ENCODE measurements at places on chromosomes 4 and X.

DNA sequence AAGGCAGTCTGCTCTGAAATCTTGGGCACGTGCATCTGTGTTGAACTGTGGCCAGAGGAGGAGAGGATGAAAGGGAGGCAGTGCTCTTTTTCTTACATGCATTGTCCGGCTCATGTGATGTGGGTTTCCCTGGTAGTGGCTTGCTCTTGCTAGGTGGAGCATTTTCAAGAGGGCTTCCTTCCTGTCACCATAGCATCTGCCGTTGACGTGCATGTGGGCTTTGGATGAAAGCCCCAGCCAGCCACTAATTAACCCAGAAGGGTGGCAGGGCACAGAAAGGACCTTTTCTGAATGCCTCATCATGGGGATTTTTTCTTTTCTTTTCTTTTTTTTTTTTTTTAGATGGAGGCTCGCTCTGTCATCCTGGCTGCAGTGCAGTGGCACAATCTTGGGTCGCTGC is 121.3 kb downstream of the GPR143 start:
- no peak for DNase-seq

GRCh38 chr4:184816962-184817361 is 8.8 kb downstream of the ACSL1 start:
- DNase-seq = no peak

DNA sequence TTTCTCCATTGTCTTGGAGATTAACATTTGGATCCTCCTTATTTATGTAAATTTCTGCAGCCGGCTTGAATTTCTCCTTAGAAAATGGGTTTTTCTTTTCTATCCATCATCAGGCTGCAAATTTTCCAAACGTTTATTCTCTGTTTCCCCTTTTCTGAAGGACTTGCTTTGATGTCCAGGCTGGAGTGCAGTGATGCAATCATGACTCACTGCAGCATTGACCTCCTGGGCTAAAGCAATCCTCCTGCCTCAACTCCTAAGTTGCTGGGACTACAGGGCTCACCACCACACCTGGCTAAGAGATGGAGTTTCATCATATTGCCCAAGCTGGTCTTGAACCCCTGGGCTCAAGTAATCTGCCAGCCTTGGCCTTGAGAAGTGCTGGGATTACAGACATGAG is 144.0 kb upstream of the ZXDB start:
- DNase-seq = no peak

GRCh38 chrX:68989865-68990606 is 161.2 kb downstream of the EFNB1 start:
- DNase-seq = peak; percentile 55

DNA sequence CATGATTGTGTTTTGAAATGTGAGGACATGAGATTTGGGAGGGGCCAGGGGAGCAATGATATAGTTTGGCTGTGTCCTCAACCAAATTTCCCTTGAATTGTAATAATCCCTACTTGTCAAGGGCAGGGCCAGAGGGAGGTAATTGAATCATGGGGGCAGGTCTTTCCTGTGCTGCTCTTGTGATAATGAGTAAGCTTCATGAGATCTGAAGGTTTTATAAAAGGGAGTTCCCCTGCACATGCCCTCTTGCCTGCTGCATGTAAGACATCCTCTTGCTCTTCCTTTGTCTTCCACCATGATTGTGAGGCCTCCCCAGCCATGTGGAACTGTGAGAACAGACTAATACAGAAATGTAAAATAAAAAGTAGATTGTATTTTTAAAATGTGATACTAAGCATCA is 1294.9 kb downstream of the ADGRL3 start:
- no peak for DNase-seq

DNA sequence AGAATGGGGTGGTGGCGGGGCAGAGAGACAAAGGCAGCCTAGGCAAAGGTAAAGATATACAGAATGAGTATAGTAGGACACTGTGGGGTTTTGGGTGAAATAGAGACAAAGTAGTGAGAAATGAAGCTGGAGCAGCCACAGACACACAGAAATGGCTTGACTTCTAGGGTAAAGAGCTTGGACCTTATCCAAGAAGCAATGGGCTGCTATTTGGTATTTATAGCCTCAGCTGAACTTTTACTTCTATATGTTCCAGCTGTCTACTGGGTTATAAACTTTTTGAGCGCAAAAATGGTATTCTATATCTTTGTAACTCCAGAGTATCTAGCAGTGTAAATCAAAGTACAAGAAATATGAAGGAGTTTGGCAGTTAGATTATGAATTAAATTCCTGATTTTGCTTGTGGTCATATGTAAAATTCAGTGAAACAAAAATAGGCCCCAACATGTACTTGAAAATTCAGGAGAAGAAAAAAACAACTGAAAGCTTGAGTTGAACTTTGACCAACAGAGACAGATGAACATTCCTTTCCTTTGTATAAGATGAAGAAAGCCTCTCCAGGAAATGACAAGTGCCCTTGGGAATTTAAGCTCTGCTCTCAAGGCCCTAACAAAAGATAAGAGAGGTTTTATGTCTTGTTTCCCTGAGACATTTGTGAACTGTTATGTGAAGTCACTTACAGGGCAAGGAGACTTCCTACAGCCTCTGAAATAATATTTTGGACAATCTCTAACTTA is 354.1 kb downstream of the CHIC1 start:
- no peak for DNase-seq

- no peak for DNase-seq
These were observed 36.1 kb upstream of the IQSEC2 start for GRCh38 chrX:53317365-53318069.

DNA sequence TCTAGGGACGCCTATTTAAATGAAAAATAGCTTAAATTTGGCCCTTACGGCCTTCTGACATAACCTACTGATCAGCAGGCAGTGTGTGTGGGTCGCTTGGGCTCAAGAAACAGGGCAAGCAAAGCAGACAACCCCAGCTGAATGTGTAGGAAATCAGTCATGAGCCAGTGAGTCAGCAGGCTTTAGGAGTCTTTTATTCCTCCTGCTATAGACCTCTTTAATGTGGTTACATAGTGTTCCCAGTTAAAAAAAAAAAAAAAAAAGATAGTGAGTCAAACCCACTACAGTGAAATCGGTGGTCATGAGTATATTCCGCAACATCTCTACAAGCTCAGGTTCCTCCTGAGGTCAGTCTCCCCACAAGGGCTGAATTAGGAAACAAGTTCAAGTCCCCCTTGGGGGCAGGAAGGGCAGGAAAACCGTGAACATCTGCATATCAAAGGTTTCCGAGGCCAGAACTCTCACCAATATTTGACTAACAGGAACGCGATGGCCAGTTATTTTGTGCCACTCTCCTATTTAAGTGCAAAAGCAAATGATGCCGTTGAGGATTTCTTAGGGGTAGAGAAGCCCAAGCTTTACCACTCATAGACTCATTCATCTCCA is 32.7 kb downstream of the ACSL1 start:
- peak; percentile 67 for DNase-seq

GRCh38 chr4:76962406-76963130 is 13.0 kb downstream of the SEPTIN11 start:
- DNase-seq = no peak

DNA sequence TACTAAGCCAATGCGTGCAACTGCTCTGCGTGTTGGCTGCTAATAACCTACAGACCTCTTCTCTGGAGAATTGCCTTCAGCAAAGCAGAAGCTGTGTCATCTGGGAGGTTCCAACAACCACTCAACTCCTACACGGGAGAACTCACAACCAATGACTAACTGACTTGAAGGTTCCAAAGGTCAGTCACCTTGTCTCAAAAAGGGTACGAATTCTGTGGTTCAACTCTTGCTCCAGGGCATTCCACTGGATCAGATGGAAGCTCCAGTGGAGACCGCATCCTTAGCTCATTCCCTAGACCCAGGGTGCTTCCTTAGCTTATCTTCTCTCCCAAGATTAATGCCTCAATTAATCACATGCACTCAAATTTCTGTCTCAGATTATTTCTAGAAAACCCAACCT is 222.7 kb downstream of the CHIC2 start:
- no peak for DNase-seq

- no peak for DNase-seq
These were observed 10.8 kb upstream of the C4orf54 start for GRCh38 chr4:99668472-99668871.

GRCh38 chr4:158775091-158775651 is 6.3 kb downstream of the FNIP2 start:
- no peak for DNase-seq

GRCh38 chr4:86500527-86500926 is 93.6 kb upstream of the PTPN13 start:
- no peak for DNase-seq

- DNase-seq = no peak
These were observed 201.5 kb upstream of the FAM241A start for GRCh38 chr4:111943796-111944203.

- no peak for DNase-seq
These were observed 146.1 kb upstream of the NEIL3 start for GRCh38 chr4:177163532-177163931.

- DNase-seq = no peak
These were observed 258.0 kb downstream of the MAPK10 start for GRCh38 chr4:86101841-86102240.

GRCh38 chr4:27293831-27294230 is 433.2 kb downstream of the STIM2 start:
- no peak for DNase-seq

DNA sequence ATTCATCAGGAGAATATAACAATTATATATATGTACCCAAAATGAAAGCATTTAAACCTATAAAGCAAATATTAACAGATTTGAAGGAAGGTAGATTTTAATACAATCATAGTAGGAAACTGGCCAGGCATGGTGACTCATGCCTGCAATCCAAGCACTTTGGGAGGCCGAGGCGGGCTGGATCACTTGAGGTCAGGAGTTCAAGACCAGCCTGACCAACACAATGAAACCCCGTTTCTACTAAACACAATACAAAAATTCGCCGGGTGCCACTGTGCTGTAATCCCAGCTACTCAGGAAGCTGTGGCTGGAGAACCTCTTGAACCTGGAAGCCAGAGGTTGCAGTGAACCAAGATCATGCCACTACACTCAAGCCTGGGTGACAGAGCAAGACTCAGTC is 118.3 kb downstream of the KCNIP4 start:
- DNase-seq = no peak

GRCh38 chr4:25904748-25905082 is 9.3 kb upstream of the SMIM20 start:
- DNase-seq = no peak

GRCh38 chr4:147488556-147488955 is 7.7 kb downstream of the EDNRA start:
- no peak for DNase-seq

GRCh38 chrX:149010853-149011224 is 494.3 kb downstream of the IDS start:
- no peak for DNase-seq

DNA sequence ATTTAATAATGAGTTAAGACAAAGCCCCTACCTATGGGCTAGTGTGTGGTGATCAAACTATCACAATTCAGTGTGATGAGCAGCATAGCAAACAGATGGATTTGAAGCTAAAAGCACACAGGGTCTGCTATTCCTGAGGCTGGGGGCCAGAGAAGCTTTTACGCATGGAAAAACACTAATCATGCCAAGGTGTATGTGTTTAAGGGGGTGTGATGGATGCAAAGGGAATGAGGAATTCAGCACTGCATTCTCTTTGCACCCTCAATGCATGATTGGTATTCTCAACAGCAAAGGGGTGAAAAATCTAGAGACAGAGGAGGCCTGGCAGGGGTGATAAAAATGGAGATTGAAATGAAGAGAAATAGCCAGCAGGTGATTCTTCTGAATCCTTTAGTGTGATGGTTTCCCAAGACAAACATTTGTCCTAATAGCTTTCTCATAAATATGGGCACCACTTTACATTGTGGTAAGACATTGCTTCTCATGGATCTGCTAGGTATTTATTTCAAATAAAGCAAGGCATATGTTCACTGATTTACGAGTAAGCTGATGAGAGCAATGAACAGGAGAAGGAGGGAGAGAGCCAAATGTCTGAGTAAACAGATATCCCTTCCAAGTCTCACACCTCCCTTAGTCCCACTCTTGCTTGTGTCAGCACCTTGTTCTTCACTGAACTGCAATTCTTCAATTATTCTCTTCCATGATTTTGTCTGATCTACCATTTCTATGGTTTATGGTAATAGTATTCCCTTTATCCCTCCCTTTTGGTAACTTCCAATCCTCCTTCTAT is 15.7 kb downstream of the C1QTNF7 start:
- no peak for DNase-seq

DNA sequence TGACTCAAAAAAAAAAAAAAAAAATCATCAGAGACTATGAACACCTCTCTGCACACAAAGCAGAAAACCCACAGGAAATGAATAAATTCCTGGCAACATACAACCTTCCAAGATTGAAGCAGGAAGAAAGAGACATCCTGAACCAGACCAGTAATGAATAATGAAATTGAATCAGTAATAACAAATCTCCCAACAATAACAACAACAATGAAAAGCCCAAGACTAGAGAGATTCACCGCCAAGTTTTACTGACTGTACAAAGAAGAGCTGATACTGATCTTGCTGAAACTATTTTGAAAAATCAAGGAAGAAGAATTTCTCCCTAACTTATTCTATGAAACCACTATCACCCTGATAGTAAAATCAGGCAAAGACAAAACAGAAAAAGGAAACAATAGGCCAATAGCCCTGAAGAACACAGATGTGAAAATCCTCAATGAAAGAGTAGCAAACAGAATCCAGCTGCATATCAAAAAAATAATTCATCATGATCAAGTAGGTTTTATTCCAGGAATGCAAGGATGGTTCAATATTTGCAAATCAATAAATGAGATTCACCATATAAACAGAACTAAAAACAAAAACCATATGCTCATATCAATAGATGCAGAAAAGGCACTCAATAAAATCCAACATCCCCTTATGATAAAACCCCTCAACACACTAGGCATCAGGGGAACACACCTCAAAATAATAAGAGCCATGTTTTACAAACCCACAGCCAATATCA is 31.0 kb upstream of the PLK4 start:
- no peak for DNase-seq

DNA sequence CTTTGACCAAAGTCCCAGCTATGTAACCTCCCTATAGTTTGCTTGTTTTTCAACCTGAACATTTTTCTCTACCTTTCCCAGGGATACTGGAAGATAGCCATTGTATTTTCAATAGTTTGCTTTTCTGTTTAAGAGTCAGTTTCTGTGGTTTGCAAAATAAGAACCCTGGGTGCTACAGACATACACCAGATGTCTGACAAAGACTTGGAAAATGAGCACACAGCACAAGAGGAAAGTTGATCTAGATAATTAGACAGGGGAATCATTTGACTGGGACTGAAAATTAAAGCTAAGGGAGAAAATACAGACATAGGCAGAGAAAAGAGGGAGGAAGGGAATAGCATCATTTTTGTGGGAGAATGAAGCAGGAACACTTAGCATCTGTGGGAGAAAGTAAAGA is 218.3 kb upstream of the CNKSR2 start:
- no peak for DNase-seq

- no peak for DNase-seq
These were observed 409.2 kb upstream of the FGF13 start for GRCh38 chrX:139120760-139121159.

- no peak for DNase-seq
These were observed 64.7 kb downstream of the RBM47 start for GRCh38 chr4:40564815-40565483.

- DNase-seq = no peak
These were observed 141.9 kb downstream of the SLIT2 start for GRCh38 chr4:20393486-20394100.
